GM12878 (cell line): ENCODE measurements at places on chromosomes 6 and 20.

GRCh38 chr6:62652692-62653328 lies 366.8 kb upstream of the KHDRBS2 start:
- no peaks in the 10 kb centered on the region for H3K4me1 ChIP-seq
- no peak overlapping the region for H3K4me3 ChIP-seq

DNA sequence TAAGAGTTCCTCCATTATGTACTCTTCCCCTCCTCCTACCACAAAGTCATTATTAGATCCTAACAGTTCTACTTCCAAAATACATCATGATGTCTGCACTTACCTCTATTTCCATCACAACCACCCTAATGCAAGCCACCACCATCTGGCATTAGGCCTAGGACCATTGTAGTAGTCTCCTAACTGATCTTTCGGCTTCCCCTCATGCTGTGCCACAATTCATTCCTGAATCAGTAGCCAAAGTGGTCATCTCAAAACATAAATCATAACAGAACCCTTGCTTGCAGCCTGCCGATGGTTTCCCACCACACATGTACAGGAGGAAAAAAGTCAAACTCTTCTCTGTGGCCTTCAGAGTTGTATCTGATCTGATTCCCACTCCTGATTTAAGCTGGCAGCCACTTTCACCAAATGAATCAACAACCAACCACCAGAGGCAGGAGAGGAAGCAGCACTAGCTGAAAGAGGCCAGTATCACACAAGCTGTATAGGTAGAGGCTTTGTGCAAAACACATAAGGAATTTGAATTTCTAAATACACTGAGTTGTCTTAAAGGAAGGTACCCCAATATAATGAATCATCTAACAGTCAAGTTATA lies 26.1 kb downstream of the FAM184A start:
- H3K36me3 ChIP-seq, result no peaks in the 10 kb centered on the region
- H3K27ac ChIP-seq, result no peak overlapping the region
- no peaks in the 10 kb centered on the region; the same call in 1 of the 2 replicates for H3K27me3 ChIP-seq
- no peaks in the 10 kb centered on the region for H3K4me1 ChIP-seq
- DNase-seq, result no peak

GRCh38 chr6:126268092-126268491 lies 71.8 kb upstream of the CENPW start:
- H3K4me1 ChIP-seq, result no peaks in the 10 kb centered on the region
- H3K4me3 ChIP-seq, result no peak overlapping the region; the same call in 1 of the 2 replicates
- no peaks in the 10 kb centered on the region for H3K27me3 ChIP-seq
- peak; percentile 20 for DNase-seq
- peak overlapping the region; percentile 55; the same call in 1 of the 2 replicates for H3K27ac ChIP-seq
- no peaks in the 10 kb centered on the region for H3K36me3 ChIP-seq

DNA sequence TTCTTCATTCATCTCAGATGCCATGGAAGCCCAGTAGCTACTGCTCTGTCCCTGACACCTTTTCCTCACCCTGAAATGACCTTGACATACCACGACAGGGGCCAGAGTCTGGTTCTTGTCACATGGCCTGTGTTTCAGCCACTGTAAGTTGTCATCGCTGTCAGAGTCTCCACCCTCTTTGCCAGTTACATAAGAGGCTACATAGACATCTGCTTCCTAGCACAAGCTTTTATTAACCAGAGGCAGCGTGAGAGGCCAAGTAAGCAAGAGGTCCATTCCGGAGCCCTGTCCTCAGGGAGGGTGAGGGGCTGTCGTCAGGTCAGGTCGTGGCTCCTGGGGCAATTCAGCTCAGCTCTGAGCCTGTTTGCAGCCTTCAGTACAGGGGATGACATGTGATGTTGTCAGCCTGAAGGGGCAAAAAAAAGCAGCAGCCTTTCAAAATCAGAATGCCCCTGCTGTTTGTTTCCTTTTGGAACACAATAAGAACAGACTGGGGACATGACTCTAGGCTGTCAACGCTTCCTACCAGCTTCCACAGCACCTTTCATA lies 146.3 kb downstream of the MTFR2 start:
- H3K4me3 ChIP-seq, result no peak overlapping the region
- H3K4me1 ChIP-seq, result no peaks in the 10 kb centered on the region
- no peaks in the 10 kb centered on the region for H3K27me3 ChIP-seq
- H3K27ac ChIP-seq, result no peak overlapping the region
- no peak for DNase-seq

DNA sequence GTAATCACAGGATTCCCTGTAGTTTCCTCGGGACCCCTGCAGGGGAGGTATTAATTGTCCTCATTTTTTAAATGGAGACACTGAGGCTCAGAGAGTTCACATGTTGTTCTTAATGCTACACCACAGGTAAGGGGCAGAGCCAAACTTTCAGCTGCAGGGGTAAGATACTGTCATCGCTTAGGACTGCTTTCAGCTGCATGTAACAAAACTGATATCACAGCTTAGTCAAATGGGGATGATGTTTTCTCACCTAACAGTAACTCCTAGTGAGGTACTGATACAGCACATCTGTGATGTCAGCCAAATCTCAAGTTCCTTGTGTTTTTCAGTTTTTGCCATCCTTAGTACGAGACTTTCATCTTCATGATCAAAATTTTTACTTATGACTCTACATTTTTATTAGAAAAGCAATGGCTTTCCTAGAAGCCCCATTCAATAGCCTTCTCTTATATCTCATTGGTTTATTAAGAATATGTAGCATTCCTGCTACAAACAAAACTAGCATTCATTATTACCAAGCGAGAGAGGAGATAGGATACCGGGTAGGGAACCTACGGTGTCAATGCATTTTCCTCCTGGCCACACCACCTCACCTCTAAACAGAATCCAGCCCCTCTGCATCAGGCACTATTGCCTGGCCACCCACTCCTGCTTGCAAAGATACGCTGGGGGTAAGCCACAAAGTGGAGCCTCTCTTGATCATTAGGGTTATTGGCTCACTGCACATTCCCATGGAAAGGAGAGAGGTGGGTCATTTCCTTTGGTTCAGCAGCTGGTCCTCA lies 557.5 kb downstream of the CD83 start:
- no peak for DNase-seq
- no peak overlapping the region for H3K4me3 ChIP-seq
- no peaks in the 10 kb centered on the region for H3K4me1 ChIP-seq
- no peaks in the 10 kb centered on the region; the same call in 1 of the 2 replicates for H3K27me3 ChIP-seq
